ENCODE measurements at places on chromosomes 1 and 21.
A peak's percentile ranks its signal among the peaks of the same experiment; 100 is the strongest.

- DNase-seq = no peak
Measured at GRCh38 chr1:32741413-32742198, 39.0 kb upstream of the SYNC start.

DNA sequence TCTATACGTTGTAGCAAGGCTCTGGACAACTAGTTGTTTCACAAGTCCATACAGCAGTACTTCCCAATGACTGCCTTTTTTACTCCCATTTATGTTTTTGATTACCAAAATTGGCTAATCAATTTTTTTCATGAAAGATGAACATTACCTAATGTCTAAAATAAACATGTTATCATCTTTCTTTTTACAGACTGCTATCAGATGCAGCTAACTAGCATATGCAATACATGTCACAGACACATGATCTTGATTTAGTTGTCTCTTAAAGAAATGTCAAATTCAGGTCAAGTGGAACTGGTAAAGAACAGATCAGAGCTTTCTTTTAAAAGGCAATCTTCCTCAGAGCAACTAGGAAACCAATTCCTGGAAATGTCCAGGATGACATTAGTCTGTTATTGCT, 630 bp upstream of the DBT start:
- DNase-seq = peak; percentile 2

DNA sequence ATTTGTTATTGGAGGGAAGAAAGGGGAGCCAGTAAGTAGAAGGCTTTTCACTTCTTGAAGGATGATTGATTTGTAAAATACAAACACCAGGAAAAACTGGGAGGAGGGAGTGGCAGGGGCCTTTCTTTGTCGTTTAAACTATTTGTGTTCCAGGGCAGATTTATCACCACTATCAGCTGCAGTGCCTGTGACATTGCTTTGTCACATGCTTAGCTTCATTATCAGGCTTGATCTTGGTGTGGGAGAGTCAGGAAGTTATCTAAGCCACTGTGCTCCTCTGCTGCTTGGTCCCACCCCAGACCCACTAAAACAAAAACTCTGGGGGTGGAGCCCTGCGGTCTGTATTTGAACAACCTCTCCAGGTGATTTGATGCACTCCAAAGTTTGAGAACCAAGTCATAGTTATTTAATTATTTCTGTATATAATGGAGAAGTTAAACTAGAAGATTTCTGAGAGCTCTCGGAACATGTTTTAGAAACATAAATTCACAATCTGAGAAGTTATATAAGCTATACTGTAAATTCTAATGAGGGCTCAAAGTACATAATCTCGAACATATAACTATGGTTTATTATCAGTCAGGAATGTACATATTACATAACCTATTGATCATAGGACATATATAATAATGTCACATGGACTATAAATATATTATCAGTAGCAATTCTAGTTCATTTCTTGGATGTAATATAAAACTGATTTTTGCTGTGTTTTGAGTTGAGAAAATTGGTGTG, 87.9 kb downstream of the CDC14A start:
- no peak for DNase-seq

- no peak for DNase-seq
Measured at GRCh38 chr1:185404291-185404690, 87.2 kb upstream of the IVNS1ABP start.

- no peak for DNase-seq
Measured at GRCh38 chr1:64080941-64081562, 122.4 kb upstream of the UBE2U start.

All from COLO829 (cell line).